Daoy (cell line): ENCODE measurements at places on chromosomes 3 and 15.

- no peak for DNase-seq
Observed at GRCh38 chr3:165884518-165884917, 47.3 kb upstream of the BCHE start.

DNA sequence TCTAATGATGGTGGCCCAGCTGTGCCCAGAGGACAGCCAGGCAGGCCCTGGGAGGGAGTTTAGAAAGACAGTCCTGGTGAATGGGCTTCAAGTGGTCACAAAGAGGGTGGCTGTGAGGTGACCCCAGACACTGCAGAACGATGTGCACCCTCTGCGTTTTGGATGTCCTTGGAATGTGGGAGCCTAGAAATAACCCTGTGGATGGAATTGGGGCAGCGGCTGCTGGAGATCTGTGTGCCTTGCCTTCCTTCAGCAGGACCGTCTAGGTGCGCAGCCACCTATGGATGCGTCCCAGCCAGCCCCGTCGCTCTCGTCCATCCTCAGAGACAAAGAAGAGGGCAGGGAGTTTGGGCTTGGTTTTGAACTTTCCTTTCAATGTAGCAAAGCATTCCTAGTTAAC lies 46.5 kb downstream of the KLHL25 start:
- DNase-seq: no peak

- DNase-seq: no peak
Observed at GRCh38 chr3:110479731-110480130, 591.9 kb upstream of the NECTIN3 start.

GRCh38 chr15:66786708-66787488 lies 84.9 kb downstream of the SMAD6 start:
- no peak for DNase-seq

DNA sequence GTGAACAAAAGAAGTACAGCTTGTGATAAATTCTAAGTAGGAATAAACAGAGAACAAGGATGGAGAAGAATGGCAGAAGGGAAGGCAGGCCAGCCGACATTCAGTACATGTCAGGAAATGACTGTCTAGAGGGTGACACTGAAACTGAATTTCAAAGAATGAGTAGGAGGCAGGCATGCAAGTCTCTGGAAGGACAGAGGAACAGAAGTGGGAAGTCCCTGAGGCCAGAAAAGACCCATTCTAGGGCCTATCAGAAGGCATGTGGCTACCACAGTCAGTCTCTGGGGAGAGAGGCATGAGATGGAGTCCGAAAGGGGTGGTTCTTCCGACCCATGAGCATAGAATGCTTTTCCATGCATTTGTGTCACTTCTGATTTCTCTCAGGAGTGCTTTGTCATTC lies 243.5 kb upstream of the UBE2E2 start:
- DNase-seq: no peak

- no peak for DNase-seq
Observed at GRCh38 chr15:52397118-52397517, 101.5 kb upstream of the MYO5C start.

DNA sequence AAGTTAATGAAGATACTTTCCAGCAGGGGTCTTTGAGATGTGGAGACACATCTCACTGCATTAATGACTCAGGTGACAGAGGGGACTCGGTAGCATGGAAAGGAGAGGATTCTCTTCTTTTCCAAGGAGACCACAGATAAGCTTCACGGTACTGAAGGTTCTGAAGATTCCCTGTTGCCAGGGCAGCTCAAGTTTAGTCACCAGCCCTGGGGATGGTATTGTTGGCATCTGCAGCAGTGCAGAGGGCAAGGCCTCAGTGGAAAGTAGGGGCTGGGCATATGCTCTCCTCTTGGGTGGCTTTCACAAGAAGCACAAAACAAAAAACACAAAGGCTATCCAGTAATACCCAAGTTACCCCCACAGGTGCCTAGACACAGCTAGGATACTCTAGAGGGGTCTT lies 38.0 kb upstream of the MRPL3 start:
- no peak for DNase-seq

DNA sequence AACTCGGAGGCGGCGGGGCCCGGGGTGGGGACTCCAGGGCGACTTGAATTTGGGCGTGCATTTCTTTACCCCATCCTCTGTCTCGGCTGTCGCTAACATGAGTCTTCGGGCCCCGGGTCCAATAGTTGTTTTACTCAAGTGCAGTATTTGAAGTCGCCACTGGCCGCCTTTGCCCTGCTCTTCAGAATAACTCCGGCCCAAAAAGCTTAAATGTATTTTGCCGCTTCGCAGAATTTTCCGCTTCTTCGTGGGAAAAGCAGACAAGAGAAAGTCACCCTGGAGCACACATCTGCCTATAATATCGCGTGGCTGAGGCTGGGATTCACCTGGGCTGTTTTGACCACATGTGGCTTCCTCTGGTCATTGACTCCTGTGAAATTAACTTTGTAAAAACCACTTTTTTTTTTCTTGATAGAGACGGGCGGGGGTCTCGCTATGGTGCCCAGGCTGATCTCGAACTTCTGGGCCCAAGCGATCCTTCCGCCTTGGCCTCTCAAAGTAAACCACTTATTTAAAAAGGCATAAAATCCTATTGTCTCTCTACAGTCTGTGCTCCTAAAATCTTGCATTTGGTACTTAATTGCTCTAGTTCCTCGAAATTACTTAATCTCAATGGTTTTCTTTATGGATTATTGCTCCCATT lies 676 bp downstream of the CNOT10 start:
- DNase-seq: no peak

GRCh38 chr3:157103860-157104259 lies 56.1 kb downstream of the CCNL1 start:
- DNase-seq: no peak

- DNase-seq: no peak
Observed at GRCh38 chr3:52323526-52324295, 7.6 kb downstream of the DNAH1 start.

DNA sequence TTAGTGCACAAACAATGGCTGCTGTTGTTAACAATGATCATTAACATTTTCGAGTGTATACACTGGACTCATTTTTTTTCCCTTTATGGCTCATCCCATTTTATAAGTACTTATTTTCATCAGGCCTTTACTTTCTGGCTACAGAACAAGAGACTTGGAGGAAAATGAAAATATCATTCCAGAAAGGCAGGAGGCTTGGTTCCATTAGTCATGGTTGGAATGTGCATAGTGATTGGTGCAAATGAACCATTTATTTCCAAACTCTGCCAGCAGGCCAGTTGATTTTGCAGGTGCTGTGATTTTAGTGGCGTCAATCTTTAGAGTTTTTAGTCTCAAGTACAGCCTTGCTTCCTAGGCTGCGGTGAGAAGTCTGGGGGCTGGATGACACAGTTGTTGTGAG lies 151.8 kb downstream of the ITPR1 start:
- DNase-seq: no peak

DNA sequence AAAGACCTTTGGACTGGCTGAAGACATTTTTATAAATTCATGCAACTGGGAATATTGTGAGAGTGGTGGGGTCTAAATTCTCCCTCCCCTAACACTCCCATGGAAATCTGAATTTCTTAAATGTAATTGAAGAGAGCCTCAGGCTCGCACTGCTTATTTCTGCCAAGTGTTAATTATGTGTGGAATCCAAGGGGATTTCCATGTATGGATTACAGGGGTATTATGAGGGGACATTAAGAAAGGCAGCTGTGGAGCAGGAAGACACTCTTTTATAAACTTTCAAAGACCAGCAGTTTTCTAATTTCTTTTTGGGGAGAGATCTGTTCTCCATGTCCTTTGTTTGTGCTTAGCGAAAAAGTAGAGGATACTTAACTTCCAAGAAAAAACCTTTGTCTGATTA lies 152.1 kb upstream of the TBL1XR1 start:
- DNase-seq: no peak

DNA sequence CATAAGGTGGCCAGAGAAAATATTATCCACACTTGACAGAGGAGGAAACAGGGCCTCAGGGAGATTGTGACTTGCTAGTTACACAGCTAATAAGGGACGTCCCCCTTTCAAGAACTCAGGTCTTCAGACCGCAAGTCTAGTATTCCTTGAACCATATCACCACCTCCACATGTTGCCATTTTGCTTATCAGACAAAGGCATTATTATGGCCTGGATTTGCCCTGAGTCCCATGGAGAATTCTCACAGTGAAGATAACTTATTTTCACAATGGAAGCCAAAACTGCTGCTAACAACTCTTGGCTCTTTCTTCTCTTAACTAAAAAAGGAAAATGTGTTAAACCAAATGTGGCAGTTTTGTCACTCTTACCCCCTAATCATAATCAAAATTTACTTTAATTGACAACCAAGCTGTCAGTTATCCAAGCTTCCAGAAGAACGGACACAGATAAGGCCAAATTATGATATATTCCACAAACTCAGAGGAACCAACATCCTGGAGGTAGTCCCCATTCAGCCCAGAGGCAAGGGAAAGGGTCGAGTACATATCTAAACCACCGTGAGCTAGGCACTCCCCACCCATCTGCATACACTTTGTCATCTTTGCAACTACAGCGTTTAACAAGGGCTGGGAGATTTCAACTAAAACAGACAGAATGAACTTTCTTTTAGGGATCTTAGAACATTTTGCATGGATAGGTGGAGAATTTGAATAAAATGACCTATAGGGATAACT lies 63.6 kb upstream of the THBS1 start:
- no peak for DNase-seq

DNA sequence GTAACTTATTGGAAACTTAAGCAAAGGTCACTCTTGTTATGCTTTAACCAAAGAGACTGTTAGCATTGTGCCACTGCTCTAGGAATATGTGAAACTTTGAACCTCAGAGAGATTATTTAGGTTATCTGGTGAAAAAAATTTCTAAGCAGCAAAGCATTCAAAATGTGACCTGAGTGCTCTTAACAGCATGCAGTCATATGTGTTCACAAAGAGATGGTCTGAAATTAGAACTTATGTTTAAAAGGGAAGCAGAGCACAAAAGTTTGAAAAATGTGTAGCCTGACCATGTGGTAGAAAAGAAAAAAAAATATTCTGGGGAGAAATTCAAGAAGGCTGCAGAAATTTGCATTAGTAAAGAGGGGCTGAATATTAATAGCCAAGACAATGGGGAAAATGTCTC lies 420.2 kb upstream of the CADM2 start:
- DNase-seq: no peak

DNA sequence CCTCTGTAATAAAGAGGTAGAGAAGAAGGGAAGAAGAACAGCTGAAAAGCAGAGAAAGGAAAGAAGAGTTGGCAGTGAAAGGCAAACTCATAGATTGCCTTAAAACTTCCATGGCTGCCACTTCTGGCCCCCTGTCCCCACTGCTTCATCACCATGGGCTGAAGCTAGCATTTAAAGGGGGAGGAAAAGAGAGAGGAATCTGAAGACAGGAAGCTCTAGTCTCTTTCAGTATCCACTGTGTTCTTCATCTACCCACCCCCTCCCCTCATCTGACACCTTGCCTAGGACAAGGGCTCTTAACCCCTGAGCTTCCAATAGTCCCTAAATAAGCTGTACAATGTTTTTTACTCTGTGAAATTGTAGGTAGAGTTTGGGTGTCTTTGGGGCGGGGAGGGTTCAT lies 60.6 kb downstream of the ALCAM start:
- DNase-seq: no peak
